ENCODE measurements at places on chromosomes 3 and 15. TPM values are rescaled to one million over a fixed set of nuclear protein-coding genes. Genes with fewer than 3 reads are reported as not detected.

DNA sequence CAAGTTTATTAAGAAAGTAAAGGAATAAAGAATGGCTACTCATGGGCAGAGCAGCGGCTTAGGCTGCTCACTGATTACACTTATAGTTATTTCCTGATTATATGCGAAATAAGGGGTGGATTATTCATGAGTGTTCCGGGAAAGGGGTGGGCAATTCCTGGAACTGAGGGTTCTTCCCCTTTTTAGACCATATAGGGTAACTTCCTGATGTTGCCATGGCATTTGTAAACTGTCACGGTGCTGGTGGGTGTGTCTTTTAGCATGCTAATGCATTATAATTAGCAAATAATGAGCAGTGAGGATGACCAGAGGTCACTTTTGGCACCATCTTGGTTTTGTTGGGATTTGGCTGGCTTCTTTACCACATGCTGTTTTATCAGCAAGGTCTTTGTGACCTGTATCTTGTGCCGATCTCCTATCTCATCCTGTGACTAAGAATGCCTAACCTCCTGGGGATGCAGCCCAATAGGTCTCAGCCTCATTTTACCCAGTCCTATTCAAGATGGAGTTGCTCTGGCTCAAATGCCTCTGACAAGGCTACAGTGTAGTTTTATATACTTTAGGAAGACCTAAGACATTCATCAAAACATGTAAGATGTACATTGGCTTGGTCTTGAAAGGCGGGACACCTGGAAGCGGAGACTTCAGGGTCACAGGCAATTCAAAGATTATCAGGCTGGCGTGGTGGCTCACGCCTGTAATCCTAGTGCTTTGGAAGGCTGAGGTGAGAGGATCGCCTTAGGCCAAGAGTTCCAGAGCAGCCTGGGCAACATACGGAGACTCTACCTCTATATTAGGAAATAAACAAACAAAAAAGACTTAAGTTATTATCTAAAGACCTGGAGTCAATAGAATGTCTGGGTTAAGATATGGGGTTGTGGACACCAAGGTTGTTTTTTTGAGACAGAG, 3.2 kb upstream of the BLOC1S6 start:
- DNase-seq = no peak

DNA sequence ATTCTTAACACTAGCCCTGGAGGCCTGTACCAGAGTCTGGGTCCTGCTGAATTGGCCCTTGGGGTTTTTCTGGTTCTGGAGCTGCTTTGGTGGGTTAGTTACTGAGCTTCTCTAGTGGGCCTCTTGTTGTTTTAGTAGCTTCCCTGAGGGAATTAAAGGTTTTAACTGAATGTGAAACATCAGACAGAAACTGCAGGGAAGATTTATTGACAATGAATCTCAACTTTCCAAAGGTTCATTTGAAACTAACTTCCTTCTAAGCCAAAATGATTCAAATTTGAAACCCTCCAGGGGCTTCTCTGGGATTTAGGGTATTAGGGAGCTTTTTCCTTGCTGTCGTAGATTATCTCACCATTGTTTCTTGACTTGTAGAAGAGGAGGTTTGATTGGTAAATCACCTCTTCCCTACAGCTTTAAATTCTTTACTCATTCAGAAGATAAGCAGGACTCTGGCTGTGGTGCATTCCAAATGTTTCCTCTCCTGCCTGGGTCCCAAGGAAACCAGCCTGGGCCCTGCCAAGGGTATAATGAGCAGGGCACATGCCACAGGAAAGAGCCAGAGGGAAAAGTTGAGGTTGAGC, 71.0 kb downstream of the TP63 start:
- no peak for DNase-seq

DNA sequence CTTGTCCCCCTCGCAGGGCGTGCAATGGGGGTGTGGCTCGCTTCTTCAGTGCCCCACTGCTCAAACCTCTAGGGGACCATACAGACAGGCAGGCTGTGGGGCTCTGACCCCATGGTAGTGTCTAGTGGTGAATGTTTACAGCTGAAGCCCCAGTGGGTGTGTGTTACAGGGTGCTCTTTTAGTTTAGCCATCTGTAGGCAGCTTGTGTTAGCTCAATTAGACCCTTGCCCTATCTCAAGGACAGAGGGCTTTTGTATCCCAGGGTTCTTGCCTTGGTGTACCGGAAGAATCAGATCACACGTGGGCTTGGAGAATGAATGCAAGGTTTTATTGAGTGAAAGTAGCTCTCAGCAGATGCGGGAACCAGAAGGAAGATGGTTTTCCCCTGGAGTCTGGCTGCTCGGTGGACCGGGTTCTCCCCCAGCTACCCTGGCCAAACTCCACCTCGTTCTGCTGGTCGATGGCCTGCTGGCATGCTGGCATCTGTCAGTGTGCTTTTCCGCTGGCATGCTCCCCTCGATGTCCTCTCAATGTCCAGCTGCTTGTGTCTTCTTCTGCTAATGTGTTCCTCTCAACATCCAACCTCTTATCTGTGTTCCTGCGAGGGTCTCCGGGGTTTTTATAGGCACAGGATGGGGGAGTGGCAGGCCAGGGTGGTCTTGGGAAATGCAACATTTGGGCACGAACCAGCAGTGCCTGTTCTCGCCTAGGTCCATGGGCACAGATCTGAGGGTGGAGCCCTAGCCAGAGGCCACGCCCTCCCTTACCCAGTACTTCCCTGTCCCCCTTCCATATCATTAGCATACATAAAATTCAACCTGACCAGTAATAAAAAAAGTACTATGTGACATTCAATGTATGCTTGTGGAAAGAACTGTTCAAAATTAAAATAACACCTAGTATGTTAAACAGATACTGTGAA, 6.6 kb downstream of the SPCS1 start:
- DNase-seq = no peak

DNA sequence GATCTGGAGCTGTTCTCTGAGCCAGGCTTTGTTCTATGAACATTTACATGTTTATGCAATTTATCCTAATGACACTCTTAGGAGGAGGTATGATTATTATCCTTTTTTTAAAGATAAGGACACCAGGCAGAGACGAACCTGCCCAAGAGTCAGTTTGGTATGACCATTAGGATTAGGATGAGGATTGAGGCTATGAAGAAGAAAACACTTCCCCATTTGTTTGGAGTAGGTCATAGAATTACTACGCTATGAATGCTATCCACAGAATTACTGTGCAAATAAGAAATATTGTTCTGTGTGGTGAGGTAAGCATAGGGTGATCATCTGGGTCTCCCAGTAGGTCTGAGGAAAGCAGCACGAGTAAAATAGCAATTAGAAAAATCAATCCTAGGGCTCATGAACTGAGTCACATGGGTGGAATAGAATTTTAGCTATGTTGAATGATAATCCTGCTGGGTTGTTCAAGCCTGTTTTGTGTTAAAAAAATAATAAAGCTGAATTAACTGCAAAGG, 23.9 kb downstream of the EIF4E3 start:
- no peak for DNase-seq

DNA sequence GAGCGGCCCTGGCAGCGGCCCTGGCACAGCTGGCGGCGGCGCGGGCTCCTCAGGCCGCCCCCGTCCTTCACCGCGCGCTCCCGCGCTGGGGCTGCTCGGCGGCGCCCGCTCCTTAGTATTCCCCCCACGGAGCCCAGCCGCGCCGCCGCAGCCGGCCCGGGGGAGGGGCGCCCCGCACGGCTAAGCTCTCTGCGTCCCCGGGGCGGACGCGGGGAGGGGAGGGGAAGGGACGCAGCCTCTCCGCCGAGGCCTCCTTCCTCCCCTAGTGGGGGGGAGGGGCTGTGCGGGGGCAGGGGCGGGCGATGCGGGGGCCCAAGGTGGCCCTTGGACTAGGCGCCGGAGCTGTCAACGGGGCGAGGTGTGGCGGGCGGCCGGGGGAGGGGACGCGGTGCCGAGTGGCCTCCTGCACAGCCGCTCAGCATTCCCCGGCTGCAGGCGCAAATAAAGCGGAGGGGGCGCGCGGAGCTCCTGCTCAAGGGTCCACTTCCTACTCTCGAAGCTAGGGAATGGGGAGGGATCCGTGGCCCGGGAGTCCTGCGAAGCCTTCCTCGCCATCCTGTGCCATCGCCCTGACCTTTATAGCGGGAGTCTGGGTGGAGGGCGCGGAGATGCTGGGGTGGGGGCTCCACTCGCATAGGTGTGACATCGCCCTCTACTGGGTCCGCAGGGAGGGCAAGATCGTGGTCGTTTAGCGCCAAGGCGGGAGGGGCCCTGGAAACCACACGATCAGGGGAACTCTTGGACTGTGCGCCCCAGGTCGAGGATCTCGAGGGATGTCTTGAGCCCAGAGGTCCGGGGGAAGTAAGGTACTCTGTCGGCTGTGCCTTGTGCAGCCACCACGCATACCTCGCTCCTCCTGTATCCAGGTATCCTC, 22.2 kb downstream of the EPHB3 start:
- DNase-seq = peak; percentile 71

- DNase-seq = no peak
Measured at GRCh38 chr3:182814419-182815062, 21.2 kb downstream of the ATP11B start.

Gene LRRK1
- polyA plus RNA-seq = 4.2 TPM

Gene TRAIP
- 7.4 TPM for polyA plus RNA-seq

Gene CAMP
- polyA plus RNA-seq = 0.19 TPM

Gene C3orf70
- 10.2 TPM for polyA plus RNA-seq

Measured in large intestine (tissue), 12 donors.